Skeletal muscle cell (primary cell): ENCODE measurements at places on chromosomes 5 and 9.
A peak's percentile ranks its signal among the peaks of the same experiment; 100 is the strongest.

GRCh38 chr5:159198063-159199036, 11.0 kb downstream of the RNF145 start:
- no peak for DNase-seq

DNA sequence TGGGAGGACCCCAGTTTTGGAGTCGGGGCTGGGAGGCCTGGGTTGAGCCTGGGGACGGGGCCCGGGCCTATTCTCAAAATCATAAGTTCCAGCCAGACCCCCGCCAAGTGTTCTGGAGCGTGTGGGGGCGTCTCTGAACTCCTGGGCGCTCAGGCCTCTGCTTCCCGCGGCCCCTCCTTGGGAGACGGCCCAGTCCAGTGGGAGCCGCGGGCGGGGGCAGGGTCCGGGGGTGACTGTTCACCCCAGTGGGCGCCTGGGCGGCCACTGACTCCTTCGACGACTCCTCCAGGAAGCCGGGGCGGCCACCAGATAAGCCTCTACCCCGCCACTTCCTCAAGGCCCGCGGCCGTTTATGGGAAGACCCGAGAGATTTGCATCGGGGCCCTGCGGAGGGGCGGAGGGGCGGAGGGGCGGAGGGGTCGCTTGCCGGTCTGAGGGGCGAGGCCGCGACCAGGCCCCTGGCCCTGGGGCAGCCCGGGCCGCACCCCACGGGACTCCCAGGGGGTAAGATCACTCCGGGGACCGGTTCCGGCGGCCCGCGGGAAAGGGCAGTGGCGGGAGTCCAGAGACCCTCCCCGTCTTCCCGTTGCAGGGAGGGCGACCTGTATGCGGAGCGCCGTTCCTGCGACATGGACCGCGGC, 655 bp downstream of the TOR4A start:
- no peak for DNase-seq

DNA sequence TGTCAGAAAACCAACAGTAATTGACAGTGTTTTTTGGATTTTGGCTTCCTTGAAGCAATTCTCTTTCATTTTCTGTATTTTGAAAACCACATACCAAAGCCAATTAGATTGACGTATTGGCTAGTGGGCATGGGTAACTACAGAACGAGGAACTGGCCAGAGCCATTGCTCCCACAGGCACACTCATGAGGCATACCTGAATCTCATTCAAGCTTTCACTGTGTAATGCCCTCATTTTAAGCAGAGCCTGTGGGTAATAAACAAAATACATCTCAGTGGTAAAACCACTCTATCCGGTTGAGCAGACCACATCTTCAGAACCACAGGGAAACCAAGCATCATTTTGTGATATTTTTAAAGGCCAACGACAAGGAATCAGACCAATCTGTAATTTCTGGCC, 394.1 kb downstream of the ZNF608 start:
- DNase-seq = no peak

GRCh38 chr5:53333160-53333559, 147.3 kb upstream of the FST start:
- peak; percentile 54 for DNase-seq

DNA sequence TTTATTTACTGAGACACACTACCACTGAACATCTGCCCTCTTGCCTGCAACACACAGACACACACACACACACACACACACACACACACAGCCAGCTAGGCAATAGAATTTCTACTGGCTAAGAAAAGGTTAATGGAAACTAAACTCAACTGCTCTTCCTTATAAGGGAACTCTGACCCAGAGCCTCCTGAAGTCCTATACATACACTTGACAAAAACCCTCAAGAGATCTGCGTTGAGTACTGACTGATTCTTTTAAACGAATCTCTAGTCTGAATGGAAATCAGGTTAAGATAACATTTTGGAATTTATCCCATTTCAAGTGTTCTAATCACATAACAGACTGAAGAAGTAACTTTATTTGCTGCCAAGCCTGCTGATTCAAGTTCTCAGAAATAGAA, 25.9 kb upstream of the TRPM3 start:
- no peak for DNase-seq

- DNase-seq = no peak
Observed at GRCh38 chr5:1728846-1729245, 70.8 kb downstream of the MRPL36 start.

GRCh38 chr5:140262221-140262620, 40.7 kb downstream of the PFDN1 start:
- DNase-seq = no peak

- no peak for DNase-seq
Observed at GRCh38 chr9:72352911-72353388, 12.1 kb downstream of the ZFAND5 start.
